ENCODE measurements at places on chromosomes 1 and 21.

DNA sequence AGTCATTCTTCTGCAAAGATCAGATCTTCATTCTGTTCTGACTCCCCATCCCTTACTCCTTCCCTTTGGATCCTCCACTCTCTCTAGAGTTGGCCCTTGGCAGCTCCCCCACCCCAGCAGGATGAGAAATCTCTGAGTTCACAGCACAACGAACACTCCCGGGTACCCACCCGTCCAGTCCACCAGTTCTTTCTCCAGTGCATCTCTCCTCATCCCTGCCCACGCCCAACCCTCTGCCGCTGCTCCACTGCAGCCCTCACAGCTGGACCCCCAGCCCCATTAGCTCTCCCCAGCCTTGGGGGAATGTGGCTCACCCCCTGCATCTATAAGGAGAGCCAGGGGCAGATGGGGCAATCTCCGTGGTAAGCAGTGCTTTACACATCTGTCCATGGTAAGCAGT is 125.7 kb downstream of the MATN1 start:
- DNase-seq: no peak

DNA sequence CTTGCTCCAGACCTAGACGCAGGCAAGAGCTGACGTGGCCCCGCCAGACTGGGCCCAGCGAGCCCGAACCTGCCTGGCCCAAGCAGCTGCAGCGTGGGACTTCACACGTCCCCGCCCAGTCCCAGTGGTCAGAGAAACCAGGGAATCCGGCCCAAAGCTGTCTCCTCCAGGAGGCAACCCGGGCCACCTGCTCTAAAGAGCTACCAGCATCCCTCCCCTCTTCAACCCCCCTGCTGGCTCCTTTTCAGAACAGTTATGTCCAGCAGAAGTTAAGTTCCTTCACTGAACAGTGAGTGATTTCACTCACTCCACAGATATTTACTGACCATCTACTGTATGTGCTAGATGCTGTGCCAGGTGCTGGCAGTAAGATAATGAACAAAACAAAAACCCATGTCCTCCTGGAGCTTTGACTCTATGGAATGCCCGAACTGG is 2.1 kb upstream of the EFNA1 start:
- DNase-seq: no peak

DNA sequence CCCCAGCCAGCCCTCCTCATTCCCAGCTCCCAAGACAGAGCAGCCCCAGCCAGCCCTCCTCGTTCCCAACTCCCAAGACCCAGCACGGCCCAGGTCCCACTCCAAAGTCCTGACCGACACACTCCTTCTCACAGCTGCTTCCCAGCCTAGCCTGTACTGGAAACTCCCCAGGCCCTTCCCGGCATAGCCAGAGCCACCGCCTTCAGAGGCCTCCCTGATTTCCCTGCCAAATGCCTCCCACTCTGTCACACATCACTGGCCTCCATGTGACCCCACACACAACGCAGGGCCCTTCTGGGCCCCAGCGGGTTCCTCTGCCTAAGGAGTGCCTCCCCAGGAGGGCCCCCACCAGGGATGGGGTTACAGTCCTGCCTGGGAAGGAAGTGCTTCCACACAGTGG is 2.8 kb downstream of the UBE2J2 start:
- DNase-seq: no peak

DNA sequence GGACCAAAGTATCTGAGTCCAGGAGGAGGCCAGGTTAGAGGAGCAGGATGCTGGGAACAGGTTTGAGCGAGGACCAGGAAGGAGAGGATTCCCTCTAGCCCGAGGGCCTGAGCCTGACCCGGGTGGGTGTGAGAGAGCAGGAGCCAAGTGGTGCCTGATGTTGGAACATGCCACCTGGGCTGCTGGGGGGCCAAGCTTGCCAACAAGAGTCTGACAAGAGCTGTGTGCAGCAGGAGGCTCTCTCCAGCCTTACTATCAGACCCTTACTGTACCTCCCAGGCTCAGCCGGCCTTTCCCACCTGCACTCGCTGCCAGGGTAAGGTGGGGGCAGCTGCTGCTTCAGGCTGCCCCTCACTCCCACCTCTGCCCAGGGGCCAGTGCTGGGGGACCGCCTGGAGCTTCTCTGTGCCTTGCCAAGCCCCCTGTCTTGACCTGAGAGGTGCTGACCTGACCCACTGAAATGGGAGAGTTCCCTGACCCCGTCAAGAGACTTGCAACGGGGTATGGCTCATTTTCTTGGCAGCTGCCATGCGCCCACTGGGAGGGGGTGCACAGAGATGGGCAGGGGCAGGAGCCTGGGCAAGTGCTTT is 159.6 kb upstream of the VAMP3 start:
- no peak for DNase-seq

- DNase-seq: no peak
These were observed 140.6 kb downstream of the PEX14 start for GRCh38 chr1:10615332-10615731.

DNA sequence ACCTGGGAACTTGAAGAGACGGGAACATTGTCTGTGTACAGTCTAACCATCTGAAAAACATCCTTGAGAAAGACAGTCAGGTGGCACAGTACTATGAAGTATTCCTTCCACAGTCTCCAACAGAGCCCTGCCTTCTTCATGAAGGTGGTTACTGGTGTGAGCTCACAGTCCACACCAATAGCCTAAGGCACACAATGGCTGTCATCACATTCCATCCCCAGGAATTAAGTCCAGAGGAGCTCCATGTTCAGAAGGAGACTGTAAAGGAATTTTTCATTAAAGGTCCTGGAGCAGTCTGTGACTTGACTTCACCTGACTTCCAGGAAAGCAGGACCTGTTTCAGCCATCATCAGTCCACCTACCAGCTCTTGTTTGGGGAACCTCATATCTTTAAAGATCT is 180.2 kb downstream of the C1orf21 start:
- no peak for DNase-seq

- DNase-seq: no peak
These were observed 34.3 kb downstream of the PCNX2 start for GRCh38 chr1:233261206-233261605.

GRCh38 chr1:245091818-245092637 is 62.8 kb upstream of the KIF26B start:
- no peak for DNase-seq

GRCh38 chr21:21481239-21481638 is 483.0 kb downstream of the NCAM2 start:
- no peak for DNase-seq

DNA sequence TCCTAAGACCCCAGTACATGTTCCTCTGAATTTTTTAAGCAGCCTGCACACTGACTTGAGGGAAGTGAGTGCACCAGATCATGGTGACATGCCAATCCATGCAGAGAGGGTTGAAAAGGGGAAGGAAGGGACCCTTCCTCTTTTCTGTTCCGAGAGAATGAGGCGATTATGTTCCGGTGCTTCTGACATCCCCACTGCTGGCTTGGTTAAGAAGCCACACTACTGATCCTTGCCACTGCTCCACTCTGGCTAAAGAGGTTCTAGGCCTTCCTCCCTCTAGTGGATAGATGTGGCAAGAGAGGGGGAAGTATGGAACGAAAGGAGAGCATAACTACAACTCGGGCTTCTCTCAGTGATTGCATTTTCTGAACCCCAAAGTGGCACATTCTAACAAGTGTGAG is 1.8 kb upstream of the CYB5R1 start:
- no peak for DNase-seq

GRCh38 chr1:169943963-169944526 is 50.3 kb upstream of the SCYL3 start:
- DNase-seq: no peak

- DNase-seq: no peak
These were observed 2.3 kb downstream of the MIIP start for GRCh38 chr1:12021616-12022015.

DNA sequence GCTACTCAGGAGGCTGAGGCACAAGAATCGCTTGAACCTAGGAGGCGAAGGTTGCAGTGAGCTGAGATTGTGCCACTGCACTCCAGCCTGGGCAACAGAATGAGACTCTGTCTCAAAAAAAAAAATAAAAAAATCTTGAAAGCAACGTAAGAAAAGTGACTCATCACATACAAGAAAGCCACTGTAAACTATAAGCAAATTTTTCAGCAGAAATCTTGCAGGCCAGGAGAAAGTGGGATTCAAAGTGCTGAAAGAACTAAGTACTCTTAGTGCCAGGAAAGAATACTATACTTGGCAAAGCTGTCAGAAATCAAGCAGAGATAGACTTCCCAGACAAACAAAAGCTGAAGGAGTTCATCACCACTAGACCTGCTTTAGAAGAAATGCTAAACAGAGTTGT is 4.4 kb upstream of the HMGN1 start:
- DNase-seq: no peak

DNA sequence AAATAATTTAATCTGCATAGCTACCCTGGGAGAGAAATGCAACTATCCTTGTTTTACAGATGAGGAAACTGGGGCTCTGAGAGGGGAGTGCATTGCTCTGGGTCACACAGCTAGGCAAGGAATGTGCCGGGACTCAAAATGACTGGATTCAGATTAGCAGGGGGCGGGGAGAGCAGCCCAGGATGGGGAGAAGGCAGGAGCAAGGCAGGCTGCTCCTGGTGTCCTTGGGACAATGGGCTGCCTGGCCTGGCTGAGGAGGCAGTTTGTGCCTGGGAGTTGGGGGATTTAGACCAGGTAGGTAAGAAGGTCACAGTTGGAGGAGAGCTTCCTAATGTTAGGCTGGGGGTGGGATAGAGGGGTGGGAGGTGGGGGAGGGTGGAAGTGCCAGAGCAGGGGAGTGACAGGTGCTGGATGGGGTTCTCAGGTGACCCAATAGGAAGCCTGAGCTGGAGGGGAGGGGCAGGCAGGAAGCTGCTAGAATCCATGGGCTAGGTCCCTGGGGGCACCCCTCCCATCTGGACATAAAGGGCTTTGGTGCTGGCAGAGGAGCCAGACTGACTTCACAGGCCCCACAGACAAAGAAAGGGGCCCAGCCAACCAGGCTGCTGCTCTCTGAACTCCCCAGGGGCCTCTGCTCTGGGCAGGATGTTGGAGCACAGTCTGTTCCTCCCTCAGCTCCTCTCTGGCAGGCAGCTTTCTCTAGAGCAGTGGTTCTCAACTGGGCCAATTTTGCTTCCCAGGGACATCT is 29.0 kb downstream of the TRIM62 start:
- no peak for DNase-seq

- DNase-seq: no peak
These were observed 16.5 kb downstream of the SMAP2 start for GRCh38 chr1:40389871-40390560.

DNA sequence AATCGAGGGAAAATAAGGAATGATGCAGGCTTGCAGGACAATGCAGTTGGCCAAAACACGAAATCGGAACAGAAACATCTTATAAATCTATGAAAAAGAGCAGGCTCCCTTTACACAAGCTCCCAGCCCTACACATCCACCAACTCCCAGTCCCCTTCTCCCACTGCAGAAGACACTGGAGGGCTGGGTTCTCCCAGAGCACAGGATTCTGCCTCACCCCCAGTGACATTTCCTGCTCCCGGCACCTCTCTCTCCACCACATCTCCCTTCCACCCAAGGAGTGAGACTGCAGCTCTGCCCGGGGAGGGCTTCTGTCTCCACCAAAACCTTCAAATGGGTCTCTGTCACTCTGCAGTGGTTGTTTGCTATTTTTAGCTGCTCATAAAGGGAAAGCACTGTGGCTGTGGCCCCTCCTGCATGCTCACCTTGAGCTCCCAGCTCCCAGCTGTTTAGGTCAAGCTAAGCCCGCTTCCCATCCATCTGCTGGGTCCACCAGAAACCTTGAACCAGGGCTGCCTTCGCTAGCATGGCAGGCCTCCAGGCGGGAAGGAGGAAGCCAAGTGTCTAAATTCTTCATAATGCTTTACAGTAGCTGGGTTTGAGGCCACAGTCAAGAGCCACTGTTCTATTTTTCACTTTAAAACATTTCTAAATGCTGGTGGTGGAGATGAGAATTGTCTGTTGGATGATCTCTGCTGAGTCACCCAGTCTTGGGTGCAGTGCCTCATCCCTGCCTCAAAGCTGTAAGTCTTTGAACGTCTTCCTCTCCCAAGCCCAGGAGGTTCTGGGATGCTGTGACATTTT is 3.3 kb upstream of the C2CD2 start:
- no peak for DNase-seq

- DNase-seq: no peak
These were observed 138.4 kb downstream of the SYT2 start for GRCh38 chr1:202571719-202572339.

GRCh38 chr21:33374450-33375096 is 28.6 kb upstream of the IFNGR2 start:
- peak; percentile 32 for DNase-seq

- DNase-seq: no peak
These were observed 2.4 kb upstream of the ABL2 start for GRCh38 chr1:179231923-179232322.

DNA sequence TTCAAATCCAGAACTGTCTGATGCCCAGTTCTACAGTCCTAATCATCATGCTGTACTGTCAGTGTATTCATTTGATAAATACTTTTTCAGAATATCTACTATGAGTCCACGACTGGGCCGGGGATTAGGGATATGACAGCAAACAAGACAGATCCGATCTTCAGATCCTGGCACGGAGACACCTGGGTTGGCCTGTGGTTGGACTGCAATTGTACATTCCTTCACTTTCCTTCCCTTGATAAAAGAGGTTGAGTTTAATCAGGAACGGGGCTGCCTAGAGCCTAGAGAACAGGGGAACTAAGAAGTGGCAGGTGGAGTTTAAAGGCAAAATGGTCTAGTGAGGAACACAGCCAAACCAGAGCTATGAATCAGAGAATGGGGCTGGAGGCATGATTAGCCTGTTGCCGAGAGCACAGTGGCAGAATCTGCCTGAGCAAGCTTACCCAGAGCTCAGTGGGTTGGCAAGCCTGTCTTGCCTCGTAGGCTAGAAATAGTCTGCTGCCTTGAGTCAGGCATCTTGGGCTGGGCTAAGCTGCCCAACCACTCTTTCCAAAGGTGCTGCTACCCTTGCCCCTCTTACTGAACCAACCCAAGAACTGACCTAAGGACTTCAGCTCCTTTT is 38.1 kb upstream of the PTCH2 start:
- no peak for DNase-seq

- no peak for DNase-seq
These were observed 10.1 kb downstream of the ZZZ3 start for GRCh38 chr1:77672374-77672773.

GRCh38 chr1:14996133-14997050 is 157.2 kb upstream of the TMEM51 start:
- no peak for DNase-seq

- DNase-seq: no peak
These were observed 118.8 kb downstream of the AJAP1 start for GRCh38 chr1:4773226-4773625.

GRCh38 chr21:26554365-26554764 is 18.7 kb downstream of the CYYR1 start:
- DNase-seq: no peak

GRCh38 chr1:14112613-14113012 is 412.6 kb downstream of the PRDM2 start:
- DNase-seq: no peak

DNA sequence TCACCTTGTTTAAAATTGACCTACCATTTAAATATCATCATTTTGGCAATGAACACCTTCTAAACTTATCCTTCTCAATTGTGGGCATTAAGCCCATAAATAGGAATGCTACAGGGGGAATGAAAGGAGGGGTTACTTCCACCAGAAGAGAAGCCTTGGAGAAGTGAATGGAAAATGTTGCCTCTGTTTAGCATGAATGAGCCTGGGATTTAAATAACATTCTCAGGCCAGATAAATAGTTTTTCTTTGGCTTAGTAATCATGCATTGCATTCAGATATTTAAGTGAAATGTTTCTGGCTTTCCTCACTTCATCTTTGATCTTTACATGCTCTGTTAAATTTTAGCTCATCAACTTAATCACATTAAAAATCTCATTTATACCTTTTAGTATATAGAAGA is 284.3 kb upstream of the FMN2 start:
- DNase-seq: no peak

- no peak for DNase-seq
These were observed 294.5 kb upstream of the GREM2 start for GRCh38 chr1:240906477-240906876.

GRCh38 chr1:196438329-196438728 is 169.9 kb downstream of the KCNT2 start:
- DNase-seq: no peak
